ENCODE measurements at places on chromosomes 5 and 9.

GRCh38 chr5:140348104-140348503, 1.7 kb upstream of the HBEGF start:
- no peak for DNase-seq

GRCh38 chr9:74172874-74173273, 324.3 kb upstream of the RORB start:
- peak; percentile 1 for DNase-seq

DNA sequence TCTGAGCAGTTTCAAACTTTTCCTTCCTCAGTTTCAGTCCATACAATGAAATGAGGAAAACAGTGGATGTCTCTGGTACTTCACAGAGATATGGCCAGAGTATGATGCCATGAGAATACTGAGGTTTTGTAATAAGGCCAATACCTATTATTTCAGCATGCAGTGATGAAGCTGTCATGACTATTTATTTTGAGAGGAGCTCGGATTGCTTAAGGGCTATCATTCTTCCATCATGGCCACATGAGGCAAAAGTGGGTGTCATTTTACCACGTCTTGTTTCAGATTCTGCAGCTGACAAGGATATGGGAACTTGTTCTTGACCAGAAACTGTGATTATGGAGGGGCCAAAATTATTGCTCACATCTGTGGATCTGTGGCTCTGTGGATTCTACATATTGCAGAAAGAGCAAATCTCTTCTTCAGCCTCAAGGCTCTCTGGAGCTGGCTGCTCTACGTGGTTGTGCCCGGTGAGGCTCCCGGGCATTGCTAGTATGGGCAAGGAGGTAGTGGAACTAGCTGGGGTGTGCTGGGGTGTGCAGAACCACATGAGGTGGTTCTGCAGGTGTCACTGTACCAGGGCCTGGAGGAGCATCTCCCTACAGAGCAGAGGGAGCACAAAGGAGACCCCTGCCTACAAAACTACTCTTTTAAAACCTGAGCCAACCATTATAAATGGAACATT, 180.3 kb downstream of the SEMA6A start:
- no peak for DNase-seq

- no peak for DNase-seq
Observed at GRCh38 chr5:133602835-133603380, 9.4 kb downstream of the FSTL4 start.

GRCh38 chr5:68217528-68217927, 2.0 kb downstream of the PIK3R1 start:
- DNase-seq: peak; percentile 21

GRCh38 chr9:6184749-6185645, 30.6 kb upstream of the IL33 start:
- no peak for DNase-seq

- DNase-seq: no peak
Observed at GRCh38 chr9:78438211-78438610, 141.3 kb downstream of the PSAT1 start.

- DNase-seq: no peak
Observed at GRCh38 chr5:37326536-37326935, 44.4 kb downstream of the NUP155 start.

DNA sequence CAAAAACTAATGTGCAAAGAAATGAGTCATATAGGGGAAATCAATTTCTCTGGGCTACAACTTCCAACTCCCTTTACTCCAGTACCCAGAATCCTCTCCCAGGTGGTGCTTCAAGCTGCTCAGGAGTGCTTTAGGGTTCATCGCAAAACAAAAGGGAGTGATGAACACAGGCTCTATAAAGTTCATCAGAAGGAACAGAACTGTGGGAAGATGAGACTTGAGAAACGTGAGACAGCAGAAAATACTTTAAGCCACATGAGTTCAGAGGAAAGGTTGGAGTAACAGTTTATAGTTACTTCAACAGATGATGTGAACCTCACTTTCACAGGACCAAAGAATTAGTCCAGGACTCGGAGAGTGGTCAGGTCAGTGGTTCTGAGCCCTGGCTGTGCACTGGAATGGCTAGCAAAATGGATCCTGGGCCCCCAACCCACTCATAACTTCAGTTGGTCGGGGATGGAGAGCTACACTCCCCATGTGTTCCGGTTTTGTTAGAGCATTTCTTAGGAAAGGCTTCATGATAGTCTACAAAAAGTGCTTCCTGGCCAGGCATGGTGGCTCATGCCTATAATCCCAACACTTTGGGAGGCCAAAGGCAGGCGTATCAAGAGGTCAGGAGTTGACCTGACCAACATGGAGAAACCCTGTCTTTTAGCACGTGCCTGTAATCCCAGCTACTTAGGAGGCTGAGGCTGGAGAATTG, 4.3 kb downstream of the RPL12 start:
- DNase-seq: peak; percentile 46

DNA sequence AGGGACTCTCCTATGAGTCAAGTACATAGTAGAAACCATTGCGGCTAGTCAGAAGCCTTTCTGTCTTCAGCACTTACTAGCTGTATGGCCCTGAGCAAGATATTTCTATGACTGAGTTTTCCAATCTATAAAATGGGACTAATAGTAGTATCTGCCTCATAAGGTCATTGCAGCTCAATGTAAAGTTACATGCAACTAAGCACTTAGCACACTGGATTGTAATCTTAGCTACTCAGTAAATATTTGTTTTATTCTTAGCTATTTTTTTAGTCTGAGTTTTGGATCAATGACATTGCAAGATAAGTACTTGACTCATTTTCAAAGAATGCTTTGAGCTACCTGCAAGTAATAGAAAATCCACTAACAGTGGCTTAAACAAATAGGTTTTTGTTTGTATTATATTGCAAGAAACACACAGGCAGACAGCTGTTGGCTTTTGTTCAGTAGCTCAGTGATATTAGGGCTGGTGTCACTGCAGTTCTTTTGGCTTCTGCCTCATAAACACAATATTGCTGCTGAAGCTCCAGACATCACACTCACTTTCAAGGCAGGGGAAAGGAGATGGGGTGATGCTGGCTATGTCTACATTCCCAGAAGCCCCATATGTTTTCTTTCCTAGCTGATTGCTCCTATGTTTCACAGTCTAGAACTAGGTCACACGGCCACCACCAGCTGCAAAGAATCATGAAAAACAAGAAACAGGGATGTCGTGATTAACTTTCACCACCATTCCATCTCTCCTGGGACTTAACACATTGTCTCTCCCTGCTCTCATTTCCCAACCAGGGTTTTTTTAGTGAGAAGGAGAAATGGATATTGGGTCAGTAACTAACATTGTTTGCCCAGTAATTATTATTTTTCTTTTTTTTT, 26.9 kb upstream of the FAT2 start:
- no peak for DNase-seq

DNA sequence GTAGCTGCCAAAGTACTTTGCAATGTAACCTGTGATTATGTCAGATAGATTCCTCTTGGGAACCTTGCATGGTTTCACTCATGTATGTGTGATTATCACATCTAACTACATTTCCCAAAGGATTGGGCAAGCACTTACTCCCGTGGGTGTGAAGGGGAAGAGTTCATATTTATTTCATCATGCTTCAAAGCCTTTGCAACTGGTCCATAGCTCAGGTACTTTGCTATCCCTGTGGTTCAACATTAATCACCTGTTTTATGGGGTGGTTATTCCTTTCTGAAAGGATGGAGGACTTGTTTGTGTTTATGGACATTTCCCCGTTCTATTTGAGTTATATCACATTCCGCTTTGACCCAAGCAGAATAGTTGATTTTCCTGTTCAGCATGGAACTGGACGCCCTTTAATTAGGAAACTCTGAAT, 13.6 kb upstream of the ERMP1 start:
- DNase-seq: peak; percentile 63

DNA sequence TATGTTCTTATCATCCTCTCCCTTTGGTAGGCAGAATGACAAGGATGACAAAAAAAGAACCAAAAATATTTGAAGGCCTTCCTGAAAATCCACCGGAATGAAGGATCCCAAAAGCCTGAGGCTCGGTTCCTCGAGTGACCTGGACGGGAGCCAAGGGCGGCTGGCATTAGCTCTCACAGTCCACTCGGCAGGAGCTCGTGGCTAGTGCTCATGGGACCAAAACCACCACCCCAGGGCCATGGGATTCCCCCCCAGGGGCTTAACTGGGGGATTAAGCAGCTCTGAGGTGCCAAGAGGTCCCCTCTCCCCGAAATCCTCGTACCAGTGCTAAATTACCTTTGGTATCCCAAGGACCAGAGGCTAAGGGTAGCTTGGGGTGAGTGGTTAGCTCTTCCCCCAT, 586 bp upstream of the PDZD2 start:
- DNase-seq: no peak

- no peak for DNase-seq
Observed at GRCh38 chr9:111158363-111158762, 120.1 kb upstream of the LPAR1 start.

DNA sequence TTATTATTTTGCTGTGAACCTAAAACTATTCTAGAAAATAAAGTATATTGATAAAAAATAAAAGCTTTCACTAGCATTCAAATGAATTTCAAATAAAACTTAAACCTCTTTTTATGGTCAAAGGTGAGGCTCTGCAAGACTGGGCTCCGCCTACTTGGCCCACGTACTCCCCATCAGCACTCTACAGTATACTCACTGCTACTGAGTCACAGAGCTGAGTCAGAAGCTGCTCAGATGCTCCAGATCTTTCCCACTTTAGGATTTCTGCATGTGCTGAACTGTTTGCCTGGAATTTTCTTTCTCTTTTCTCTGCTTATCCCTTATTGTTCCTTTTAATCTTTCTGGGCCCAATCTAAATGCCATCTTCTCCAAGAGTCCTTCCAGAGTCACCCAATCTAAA, 331.9 kb upstream of the CCNG1 start:
- DNase-seq: no peak

GRCh38 chr5:61627531-61627930, 295.5 kb downstream of the ZSWIM6 start:
- DNase-seq: no peak

- no peak for DNase-seq
Observed at GRCh38 chr9:96665789-96666188, 10.7 kb upstream of the PRXL2C start.

DNA sequence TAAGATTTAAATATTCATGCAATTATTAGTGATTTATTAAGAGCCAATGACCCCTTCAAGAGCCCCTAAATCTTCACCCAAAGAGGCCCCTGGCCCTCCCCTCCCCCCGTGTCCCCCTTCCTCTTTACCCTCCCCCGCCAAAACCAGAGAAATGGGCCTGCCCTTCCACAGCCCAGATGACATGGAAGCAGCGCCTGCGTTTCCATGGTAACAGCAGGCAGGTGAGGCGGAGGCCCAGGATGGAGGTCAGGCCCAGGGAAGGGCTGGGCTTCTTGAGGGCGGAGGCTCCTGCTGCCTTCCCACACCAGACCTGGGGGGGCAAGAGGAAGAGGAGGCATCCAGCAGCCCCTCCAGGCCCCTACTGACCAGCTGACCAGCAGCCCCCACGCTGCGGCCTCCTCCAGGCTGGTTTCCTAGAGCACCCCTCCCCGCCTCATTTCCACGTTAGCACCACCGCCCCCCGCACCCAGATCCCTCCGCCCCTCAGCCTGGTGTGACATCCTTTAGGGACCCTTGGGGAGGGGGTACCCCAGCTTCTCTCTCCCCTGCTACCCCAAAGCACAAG, 37.4 kb downstream of the UNC5A start:
- no peak for DNase-seq

- DNase-seq: no peak
Observed at GRCh38 chr5:12668564-12668963, 764.3 kb upstream of the CTNND2 start.

DNA sequence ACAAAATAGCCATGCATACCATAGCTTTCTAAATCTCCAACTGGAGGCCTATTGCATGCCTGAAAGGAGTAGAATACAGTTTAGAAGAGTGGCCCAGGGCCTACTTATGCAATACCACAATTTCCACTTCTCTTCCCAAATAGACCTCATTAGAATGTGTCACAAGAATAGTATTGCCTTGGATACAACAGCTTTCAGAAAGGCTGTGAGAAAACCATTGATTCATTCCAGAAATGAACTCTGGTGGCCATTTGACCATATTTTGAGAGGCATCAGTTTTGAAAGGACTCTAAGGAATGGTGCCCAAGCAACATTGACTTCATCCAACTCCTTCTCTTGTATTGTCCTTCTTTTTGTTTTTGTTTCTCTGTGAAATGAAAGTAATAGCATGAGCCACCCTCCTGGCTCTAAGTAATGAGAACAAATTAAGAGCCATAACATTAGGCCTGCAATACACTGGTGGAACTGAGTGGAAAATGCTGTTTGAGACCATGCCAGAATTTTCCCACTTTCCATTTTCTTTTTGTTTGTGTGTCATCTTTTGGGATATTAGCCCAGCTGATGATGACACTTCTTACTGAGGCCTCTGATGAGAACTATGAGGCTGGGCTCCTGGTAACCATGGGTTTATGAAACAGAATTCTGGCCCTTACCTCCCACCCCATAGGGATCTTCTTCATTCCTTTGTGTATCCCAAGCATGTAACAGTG, 90.2 kb downstream of the TMEM174 start:
- peak; percentile 9 for DNase-seq

GRCh38 chr5:146620031-146620668, 104.2 kb upstream of the GPR151 start:
- no peak for DNase-seq

- no peak for DNase-seq
Observed at GRCh38 chr5:6868171-6868570, 154.9 kb downstream of the TENT4A start.

DNA sequence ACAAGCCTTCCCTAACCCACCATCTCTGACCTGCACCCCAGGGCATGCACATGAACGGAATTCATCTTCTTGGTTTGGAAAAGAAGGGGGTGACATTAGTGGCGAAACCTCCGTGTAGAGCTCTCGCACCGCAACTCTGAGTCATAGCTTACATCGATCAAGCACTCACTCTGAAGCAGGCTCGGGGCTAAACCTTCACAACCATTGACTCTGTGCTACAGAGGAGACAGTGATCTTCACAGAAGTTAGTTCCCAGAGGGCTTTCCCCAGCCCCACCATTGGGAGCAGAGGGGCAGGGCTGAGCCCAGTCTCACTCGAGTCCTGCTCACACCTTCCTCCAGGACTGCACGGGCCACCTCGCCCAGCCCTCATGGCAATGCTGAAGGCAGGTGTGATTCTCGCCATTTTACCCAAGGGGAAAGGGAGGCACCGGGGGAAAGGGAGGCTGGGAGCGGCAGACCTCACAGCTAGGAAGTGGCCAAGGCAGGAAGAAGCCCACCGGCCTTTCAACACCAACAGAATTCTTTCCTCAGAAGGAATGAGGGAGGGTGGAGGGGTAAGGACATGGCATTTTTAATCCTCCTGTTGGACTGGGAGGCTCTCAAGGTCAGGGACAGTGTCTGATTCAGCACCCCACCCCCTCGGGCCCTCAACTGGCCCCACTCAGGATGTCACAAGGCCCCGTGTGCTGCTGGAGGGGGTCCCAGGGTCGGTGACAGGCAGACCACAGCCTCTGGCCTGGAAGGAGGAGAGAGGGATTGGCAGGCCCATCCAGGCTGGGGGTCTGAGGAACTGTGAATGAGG, 25.9 kb upstream of the IL17B start:
- peak; percentile 93 for DNase-seq

GRCh38 chr9:101485924-101486692, 47.5 kb upstream of the RNF20 start:
- no peak for DNase-seq

GRCh38 chr5:115977988-115978387, 15.7 kb downstream of the LVRN start:
- DNase-seq: no peak

- DNase-seq: no peak
Observed at GRCh38 chr9:26813247-26813646, 79.4 kb downstream of the CAAP1 start.

GRCh38 chr5:178210686-178211085, 6.4 kb downstream of the HNRNPAB start:
- DNase-seq: no peak

GRCh38 chr5:31329715-31330114, 136.2 kb downstream of the CDH6 start:
- DNase-seq: peak; percentile 41

- DNase-seq: no peak
Observed at GRCh38 chr5:9125852-9126251, 420.0 kb downstream of the SEMA5A start.
